ENCODE measurements at places on chromosomes 5 and 9.
A peak's percentile ranks its signal among the peaks of the same experiment; 100 is the strongest.

- DNase-seq = no peak
These were observed 131.7 kb downstream of the PIP5K1B start for GRCh38 chr9:68836788-68837187.

DNA sequence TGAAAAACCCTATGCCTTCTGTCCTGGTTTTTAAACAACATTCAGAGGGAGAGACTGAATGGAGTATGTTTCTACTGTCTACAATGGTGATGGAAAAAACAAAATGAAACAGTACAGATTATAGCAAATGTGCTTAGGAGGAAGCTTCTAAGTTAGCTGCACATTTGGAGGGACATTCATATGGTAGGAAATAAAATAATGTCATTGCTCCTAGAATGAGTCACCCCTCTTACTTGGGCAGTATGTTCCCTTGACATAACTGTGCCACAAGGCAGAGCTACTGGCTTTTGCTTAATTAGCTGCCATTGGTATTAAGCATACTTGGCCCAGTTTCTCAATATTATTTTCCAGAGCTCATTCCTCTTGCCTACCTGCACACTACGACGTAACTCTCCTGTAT lies 128.9 kb downstream of the GDNF start:
- DNase-seq = no peak

DNA sequence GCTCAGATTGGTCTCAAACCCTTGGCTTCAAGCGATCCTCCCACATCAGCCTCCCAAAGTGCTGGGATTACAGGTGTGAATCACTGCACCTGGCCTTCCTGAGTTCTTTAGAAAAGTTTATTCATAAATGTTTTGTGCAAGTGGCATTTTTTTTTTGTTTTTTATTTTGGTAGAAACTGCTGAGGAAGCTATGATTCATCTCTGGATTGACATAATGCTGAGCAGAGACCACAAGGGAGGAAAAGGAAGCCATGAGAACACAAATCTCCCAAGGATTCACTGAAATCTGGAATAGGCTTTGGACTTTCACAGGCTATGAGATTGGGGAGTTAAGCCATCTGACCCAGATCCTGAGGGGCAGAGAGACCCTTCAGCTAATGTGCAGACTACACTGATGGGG lies 3.4 kb upstream of the SLC46A2 start:
- no peak for DNase-seq

GRCh38 chr5:157273131-157273556 lies 7.2 kb downstream of the CYFIP2 start:
- DNase-seq = no peak

DNA sequence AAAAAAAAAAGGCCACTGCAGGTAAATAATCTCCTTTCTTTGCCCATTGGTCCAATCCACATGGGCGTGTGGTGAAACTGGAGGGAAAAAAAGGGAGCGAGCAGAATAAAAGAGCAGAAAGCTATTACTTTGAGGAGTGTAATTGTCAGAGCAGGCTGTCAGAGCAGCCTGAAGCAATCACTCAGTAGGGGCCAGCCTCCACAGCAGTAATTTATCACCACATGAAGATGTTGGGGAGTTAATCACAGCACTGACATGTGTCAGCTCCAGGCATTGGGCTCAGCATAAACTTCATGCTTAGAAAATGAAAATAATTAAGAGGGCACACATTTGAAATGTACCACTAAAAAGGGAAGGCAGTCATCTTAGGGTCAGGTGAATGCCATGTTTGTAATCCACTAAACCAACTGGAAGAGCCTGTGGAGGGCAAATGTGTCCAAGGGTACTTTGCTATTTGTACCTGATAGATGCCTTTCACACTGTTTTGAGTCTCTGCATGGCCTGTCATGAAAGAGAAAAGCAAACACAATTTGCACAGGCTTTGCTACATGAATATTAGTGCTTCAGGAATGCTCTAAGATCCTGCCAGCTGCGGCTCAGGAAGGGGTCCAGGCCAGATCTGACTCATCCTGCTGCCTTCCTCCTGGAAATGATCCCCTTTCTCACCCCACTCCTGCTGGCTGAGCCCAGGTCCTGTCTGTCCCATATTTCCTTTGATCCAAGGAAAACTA lies 2.9 kb upstream of the PTGER4 start:
- DNase-seq = no peak

- no peak for DNase-seq
These were observed 2.5 kb downstream of the RNF145 start for GRCh38 chr5:159206818-159207217.

GRCh38 chr9:101601904-101602765 lies 7.4 kb upstream of the PPP3R2 start:
- DNase-seq = peak; percentile 61

DNA sequence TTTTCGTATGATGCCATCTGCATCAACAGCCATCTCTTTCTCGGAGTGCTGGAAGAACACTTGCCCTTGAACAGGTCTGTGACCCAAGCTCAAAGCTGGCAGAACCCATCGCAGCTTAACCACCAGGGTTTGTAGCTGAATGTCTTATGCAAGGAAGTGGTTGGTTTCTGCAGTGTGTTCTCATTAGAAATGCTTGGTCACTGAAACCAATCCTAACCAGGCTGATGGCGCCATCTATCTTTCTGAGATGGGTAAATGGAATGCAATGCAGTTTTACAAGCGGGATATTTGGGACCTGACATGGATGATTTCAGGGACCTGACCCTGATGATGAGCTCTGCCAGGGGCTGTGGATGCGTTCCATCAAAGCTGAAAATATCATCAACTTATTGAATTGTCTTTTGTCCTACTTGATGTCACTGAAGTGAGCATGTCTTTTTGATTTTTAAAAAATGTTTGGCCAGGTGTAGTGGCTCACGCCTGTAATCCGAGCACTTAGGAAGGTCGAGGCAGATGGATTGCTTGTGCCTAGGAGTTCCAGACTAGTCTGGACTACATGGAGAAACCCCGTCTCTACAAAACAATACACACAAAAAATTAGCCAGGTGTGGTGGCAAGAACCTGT lies 28.7 kb downstream of the DMRT3 start:
- peak; percentile 70 for DNase-seq

- DNase-seq = no peak
These were observed 5.5 kb upstream of the AOPEP start for GRCh38 chr9:94720846-94721549.

GRCh38 chr5:180816608-180817534 lies 14.3 kb upstream of the MGAT1 start:
- DNase-seq = no peak

DNA sequence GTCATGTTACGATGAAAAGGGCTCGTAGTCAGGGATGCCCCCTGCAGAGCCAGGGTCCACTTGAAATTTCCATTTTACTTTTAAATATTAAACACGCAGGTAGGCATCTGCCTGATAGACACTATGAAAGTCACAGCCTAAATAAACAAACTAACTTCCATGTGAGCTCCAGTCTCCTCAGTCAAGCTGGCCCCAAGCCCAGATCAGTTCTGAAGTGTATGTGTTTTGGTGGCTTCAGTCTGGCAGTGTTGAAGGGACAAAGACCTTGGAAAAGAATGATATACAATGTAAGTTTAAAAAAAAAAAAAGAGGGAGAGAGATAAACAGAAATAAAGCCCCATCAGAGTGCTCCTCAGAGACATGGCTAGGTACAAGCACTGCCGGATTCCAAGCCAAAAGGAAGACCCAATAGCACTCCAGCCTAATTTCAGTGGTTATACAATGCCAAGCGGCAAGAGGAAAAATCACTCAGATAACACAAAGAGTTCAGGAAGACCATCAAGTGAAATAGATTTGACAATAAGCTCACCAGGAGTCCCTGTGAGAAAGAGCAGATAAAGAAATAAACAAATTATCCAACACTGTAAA lies 181.0 kb downstream of the BNC2 start:
- no peak for DNase-seq

DNA sequence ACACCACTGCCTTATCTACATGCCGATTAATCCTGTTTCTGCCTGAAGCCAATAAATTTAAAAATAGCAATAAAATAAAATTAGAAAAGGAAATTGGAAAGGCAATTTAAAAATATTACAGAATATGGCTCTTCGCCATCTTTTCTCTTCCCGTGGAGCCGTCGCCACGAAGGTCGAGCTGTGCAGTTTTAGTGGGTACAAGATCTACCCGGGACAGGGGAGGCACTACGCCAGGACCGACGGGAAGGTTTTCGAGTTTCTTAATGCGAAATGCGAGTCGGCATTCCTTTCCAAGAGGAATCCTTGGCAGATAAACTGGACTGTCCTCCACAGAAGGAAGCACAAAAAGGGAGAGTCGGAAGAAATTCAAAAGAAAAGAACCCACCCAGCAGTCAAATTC lies 41.7 kb upstream of the SMC5 start:
- DNase-seq = no peak

- DNase-seq = no peak
These were observed 132.7 kb downstream of the GLIS3 start for GRCh38 chr9:4167079-4167671.

DNA sequence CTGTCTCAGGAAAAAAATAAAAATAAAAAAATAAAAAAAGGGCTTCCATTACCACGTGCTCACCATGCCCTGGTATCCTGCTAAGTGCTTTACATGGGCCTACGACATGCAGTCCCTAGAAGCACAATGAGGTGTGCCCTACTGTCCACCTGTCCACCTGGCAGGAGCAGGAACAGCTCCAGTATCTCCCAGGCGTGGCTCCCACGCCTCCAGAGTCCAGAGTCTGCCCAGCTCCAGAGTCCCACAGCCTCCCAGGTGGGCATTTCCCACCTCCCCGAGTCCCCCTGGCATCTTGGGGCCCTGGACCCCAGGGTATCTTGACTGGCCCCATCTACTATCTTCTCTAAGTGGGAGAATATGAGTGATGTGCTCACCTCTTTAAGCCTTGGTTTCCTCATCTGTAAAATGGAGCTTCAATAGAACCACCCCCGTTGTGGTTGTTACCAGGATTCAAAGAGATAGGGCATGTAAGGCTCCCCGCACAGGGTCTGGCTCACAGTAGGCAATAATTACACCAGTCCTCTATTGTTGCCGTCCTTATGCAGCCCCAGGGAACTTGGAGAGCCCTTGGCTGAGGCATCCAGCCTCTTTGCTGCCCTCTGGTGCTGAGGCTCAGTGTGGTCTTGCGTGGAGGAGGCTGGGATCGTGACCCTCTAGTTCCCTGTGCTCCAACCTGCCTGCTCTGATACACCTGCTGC lies 8.9 kb downstream of the CXCL14 start:
- DNase-seq = peak; percentile 74

DNA sequence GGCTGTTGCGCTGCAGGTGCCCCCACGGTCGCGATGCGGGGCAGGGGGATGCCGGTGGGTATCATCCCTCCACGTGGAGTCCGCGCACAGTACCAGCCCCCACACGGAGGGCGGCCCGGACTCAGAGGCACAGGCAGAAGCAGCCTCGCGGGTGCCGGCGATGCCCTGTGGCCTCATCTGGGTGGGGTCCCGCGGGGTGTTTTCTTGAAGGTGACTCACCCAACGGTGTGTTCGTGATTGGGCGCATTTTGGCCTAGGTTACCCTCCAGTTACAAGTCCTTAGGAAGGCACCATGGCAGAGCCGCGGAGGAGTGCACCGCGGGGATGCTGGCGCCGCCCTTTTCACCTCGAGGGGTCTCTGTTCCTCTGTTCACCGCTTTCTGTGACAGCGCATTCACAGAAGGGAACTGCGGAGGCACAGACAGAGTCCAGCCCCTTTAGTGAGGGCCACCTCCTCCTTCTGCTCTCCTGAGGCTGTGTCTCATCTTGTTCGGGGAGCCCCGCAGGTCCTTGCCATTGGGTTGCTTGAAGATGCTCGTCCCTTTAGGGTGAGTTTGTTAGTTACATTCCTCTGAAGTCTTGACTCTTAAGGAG lies 21.6 kb upstream of the EXOC3 start:
- DNase-seq = no peak

- DNase-seq = no peak
These were observed 175.7 kb downstream of the PBX3 start for GRCh38 chr9:125922854-125923253.

- no peak for DNase-seq
These were observed 33.2 kb upstream of the ERAP2 start for GRCh38 chr5:96843140-96843539.

- DNase-seq = no peak
These were observed 16.1 kb upstream of the NDST1 start for GRCh38 chr5:150491876-150492275.

DNA sequence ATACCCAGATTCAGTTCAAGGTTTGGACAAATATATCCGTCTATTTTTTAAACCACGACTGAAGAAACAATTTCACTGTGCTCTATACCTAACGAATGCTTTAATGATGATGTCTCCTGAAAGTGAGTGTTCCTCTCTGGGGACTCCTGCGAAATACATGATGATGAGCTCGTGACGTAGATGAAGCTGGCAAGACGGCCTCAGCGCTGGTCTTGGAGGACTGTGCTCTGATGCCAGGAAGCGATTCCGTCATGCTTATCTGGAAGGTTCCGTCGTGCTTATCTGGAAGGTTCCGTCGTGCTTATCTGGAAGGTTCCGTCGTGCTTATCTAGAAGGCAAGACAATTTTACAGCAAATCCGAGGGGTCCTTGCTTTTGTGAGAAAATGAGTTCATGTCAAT lies 250.8 kb upstream of the IRX2 start:
- DNase-seq = no peak

DNA sequence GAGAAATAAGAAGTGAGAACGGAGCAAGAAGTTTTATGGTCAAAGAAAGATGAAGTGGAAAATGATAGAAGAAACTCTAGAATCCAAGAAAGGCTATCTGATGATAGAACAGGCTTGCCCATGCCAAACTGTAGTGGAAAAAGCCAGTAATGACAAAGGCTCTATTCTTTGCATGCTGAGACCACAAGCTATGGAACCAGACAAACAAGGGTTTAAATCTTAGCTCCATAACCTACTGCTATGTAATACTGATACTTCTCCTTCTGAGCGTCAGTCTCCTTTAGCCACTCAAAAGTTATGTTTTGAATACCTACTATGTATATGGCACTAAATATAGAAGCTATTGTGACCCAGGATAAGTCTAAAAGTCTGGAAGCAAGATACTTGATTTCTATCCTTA lies 51.2 kb upstream of the TRIM32 start:
- no peak for DNase-seq

GRCh38 chr5:175710326-175710725 lies 52.5 kb downstream of the HRH2 start:
- DNase-seq = no peak

GRCh38 chr9:128920381-128921058 lies at the start of gene PHYHD1:
TSS of gene PHYHD1 (plus strand) at chr9:128920982. CDS start at chr9:128922324, 1,342 bp downstream.
- DNase-seq = no peak

DNA sequence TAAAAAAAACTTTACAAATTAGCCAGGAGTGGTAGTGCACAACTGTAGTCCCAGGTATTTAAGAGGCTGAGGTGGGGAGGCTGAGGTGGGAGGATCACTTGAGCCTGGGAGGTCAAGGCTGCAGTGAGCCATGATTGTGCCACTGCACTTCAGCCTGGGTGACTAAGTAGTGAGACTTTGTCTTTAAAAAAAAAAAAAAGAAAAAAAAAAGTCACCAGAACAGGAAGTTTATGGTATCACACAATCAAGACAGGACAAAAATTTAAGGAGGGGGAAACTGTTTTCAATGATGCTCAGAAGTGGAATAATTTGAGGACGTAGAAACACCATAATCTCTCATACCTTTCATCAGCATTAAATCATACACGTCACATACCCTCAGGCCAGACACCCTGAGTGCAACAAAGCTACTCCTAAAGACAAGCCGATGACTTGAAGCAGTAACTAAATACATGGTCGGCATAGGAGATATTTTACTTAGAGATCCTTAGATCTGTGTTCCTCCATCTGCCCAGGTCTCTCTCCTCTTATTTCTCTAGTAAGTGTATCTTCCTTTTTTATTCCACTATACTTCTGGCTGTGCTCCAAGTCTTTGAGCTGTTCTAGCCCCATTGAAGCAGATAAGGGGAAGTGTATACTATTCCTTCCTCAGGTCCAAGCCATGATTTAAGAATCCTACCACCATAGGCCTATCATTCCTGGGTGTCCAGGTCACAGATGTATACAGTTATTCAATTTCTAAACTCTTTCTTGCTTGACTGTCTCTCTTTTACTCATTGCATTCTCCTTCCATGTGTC lies 91.3 kb upstream of the APC start:
- peak; percentile 67 for DNase-seq

Data from Kasumi-1 (cell line).